ENCODE measurements at places on chromosomes 12 and 14.

DNA sequence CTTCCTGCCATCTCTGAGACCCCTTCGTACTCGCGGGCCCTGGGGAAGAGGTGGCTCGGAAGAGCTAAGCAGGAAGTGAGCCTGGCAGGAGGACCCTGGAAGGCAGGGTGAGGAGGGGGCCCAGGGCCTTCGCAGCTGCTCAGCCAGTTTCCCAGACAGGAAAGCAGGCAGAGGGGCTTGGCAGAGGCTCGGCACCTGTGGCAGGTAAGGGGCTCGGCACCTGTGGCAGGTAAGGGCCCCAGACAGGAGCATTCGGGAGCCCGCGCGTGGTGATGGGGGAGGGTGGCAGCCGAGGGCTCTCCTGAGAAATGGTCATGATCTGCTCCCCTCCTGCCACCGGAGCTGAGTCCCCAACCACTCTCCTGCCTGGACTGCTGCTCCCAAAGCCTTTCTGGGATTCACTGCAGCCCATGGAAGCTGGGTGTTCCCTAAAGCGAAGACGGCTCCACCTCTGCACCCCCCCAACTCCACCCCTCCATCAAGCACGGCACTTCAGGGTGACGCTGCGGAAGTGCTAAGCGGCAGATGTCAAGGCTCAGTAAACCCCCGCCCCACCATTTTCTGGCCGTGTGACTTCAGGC lies 63.2 kb downstream of the PRIMA1 start:
- no peak for DNase-seq

- DNase-seq = no peak
Observed at GRCh38 chr12:49413010-49413409, 45.7 kb downstream of the SPATS2 start.

DNA sequence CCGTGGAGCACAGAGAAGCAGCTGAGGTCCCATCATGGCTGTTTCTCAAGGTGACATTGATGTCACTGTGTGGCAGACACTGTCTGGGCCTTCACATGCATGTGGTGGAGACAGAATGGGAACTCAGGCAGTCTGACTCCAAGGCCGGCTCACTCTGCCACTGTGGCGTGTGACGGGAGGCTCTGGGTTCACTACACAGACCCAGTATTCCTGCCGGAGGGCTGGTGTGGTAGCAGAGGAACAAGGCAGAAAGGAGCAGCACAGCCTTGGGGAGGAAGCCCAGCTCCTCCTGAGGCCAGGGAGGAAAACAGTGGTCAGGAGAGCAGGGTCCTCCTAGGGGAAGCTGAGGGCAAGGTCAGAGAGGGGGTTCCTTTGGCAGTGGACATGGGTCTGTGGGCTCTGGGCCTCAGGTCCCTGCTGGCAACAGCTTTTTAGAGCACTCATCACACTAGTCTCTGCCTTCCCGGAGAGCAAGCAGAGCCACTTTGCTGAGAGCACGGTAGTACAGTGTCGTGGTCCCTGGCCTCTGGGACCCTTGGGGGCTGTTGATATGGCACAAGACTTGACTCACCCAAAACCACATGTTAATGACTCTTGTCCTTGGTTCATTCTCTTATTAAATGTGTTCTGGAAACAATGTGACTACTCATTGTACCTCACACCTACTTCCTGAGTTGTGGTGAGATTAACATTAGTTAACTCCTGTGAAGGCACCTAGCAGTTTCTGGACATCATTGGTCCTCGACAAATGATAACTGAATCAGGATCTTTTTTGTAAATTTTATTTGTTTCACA lies 21.3 kb downstream of the DCAF4 start:
- no peak for DNase-seq

DNA sequence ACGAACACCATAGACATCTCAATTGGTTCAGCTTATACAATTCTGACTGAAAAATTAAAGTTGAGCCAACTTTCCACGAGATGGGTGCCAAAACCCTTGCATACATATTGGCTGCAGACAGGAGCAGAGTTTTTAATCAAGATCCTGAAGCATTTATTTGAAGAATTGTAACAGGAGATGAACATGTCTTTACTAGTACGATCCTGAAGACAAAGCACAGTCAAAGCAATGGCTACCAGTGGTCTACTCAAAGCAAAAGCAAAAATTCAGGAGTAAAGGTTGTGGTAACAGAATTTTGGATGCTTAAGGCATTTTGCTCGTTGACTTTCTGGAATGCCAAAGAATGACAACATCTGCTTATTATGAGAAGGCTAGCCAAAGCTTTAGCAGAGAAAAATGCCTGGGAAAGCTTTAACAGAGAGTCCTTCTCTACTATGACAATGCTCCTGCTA lies 20.7 kb downstream of the ZDHHC17 start:
- no peak for DNase-seq

GRCh38 chr14:21133901-21134300 lies 22.0 kb downstream of the OR5AU1 start:
- no peak for DNase-seq

GRCh38 chr12:68447797-68448260 lies 115.7 kb upstream of the MDM1 start:
- no peak for DNase-seq

DNA sequence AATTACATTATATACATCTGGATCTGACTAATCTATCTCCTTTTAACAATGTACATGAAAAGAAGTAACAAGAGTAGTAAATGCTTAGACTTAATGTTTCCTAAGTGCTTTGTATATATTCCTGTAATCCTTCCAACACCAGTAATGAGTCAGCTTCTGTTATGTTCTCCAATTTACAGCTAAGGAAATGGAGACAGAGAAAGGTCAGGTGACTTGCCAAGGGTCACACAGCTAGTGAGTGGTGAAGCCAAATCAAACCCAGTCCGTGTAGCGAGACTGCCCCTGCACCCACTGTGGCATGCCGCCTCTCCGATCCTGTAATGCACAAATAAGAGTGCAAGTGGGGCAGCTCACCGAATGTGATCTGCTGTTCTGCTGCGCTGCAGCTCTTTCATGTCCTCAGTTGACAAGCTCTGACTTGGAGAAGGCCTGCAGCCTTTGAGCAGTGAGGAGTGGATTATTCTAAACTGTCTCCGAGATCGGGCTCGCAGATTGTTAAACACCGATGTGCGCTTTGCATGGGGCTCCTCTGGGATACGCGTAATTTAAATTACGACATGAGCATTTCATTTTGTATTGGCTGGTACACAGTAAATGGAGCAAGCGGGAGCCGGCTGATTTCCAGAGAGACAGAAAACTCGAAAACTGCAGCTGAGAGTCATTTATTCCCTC lies 65.1 kb upstream of the KTN1 start:
- no peak for DNase-seq

GRCh38 chr14:98136012-98136789 lies 1135.8 kb downstream of the BCL11B start:
- no peak for DNase-seq

GRCh38 chr14:81132468-81132867 lies 88.3 kb downstream of the GTF2A1 start:
- DNase-seq = no peak
